Tongue (tissue), 3 donors: ENCODE measurements at places on chromosomes 6 and 20. TPM values are rescaled to one million over a fixed set of nuclear protein-coding genes. Genes with fewer than 3 reads are reported as not detected.

Gene FARS2
- total RNA-seq, result 38.8 TPM

Gene TMEM200A
- 17.7 TPM for total RNA-seq

Gene OR2J3
- not detected for total RNA-seq

Gene POM121L2
- total RNA-seq, result not detected

Gene BMP6
- total RNA-seq, result 10.7 TPM

Gene PTCHD4
- total RNA-seq, result 1.4 TPM

Gene C20orf202
- not detected for total RNA-seq

Gene CST5
- not detected for total RNA-seq

Gene SIRPB1
- total RNA-seq, result 0.82 TPM

Gene CD83
- total RNA-seq, result 16.7 TPM

Gene BCLAF1
- 244 TPM for total RNA-seq

Gene HTR1E
- not detected for total RNA-seq

Gene EYS
- 1.0 TPM for total RNA-seq

Gene TBX18
- total RNA-seq, result 18.1 TPM

Gene PTPRK
- 46.3 TPM for total RNA-seq

Gene TRIM26
- 35.4 TPM for total RNA-seq

Gene SNTA1
- 98.3 TPM for total RNA-seq

Gene SIRPB2
- 0.51 TPM for total RNA-seq
